HCT116 (cell line): ENCODE measurements at places on chromosomes 2 and 18.

- no peak overlapping the region for H3K4me3 ChIP-seq
- no peaks in the 10 kb centered on the region for H3K27me3 ChIP-seq
- no peaks in the 10 kb centered on the region for H3K4me1 ChIP-seq
- no peak for DNase-seq
Observed at GRCh38 chr2:161357097-161357496, 48.9 kb downstream of the PSMD14 start.

GRCh38 chr18:63264871-63265270 lies 54.7 kb downstream of the BCL2 start:
- no peak overlapping the region for H3K4me3 ChIP-seq
- no peak overlapping the region for H3K27ac ChIP-seq
- no peaks in the 10 kb centered on the region for H3K36me3 ChIP-seq
- no peak for DNase-seq

GRCh38 chr2:11661891-11662435 lies 8.0 kb downstream of the NTSR2 start:
- no peaks in the 10 kb centered on the region for H3K36me3 ChIP-seq
- no peak overlapping the region for H3K4me3 ChIP-seq
- no peaks in the 10 kb centered on the region for H3K4me1 ChIP-seq

- DNase-seq: no peak
- no peak overlapping the region for H3K27ac ChIP-seq
- no peaks in the 10 kb centered on the region for H3K27me3 ChIP-seq
- H3K36me3 ChIP-seq: no peaks in the 10 kb centered on the region
Observed at GRCh38 chr2:169349535-169349934, 12.8 kb downstream of the LRP2 start.

- no peak for DNase-seq
- H3K27me3 ChIP-seq: no peaks in the 10 kb centered on the region
- H3K4me3 ChIP-seq: no peak overlapping the region
- no peak overlapping the region for H3K27ac ChIP-seq
- H3K36me3 ChIP-seq: no peaks in the 10 kb centered on the region
Observed at GRCh38 chr2:220273082-220273481, 645.7 kb downstream of the SLC4A3 start.
